ENCODE measurements at places on chromosomes 16 and 17.

GRCh38 chr16:81190667-81191066 is 47.8 kb upstream of the BCO1 start:
- DNase-seq: peak; percentile 10

- no peak for DNase-seq
Measured at GRCh38 chr17:16938031-16938430, 33.9 kb downstream of the TNFRSF13B start.

DNA sequence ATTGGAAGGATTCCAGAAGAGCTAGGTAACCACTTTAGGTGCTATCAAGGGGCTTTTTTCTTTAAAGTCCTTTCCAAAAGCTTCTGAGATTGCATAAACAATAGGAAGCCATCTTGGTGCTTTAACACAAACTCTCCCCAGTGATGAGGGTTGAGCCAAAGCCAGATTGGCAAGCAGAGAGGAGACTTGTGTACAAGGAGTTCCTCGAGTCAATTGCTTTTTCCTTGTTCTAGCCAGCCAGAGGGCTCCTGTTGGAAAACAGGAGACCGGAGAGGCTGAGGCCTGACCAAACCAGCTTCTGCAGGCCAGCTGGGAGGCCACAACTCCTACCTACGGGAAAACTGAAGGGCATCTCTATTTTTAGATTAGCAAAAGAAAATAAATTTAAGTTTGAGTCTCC is 46.5 kb downstream of the MAPT start:
- no peak for DNase-seq

DNA sequence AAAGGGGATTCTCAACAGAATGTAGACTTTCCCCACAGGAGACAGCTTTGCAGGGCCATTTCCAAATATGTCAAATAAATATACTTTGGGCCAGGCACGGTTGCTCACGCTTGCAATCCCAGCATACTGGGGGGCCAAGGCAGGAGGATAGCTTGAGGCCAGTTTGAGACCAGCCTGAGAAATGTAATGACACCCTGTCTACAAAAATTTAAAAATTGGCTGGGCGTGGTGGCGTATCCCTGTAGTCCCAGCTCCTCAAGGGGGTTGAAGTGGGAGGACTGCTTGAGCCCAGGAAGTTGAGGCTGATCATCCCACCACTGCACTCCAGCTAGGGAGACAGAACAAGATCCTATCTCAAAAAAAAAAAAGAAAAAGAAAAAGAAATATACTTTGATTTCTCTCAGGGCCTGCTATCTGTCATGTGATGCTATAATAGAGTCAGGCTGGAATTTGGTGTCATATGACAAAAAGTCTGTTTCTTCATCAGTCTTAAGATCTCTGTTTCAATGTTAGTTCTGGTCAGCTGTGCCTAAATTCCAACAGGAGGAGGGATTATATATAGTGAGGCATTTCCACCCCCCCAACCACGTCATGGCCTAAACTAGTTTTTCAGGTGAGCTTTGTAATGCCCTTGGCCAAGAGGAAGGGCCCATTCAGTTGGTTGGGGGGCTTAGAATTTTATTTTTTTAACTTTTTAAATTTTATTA is 4.3 kb upstream of the ZDHHC7 start:
- no peak for DNase-seq

DNA sequence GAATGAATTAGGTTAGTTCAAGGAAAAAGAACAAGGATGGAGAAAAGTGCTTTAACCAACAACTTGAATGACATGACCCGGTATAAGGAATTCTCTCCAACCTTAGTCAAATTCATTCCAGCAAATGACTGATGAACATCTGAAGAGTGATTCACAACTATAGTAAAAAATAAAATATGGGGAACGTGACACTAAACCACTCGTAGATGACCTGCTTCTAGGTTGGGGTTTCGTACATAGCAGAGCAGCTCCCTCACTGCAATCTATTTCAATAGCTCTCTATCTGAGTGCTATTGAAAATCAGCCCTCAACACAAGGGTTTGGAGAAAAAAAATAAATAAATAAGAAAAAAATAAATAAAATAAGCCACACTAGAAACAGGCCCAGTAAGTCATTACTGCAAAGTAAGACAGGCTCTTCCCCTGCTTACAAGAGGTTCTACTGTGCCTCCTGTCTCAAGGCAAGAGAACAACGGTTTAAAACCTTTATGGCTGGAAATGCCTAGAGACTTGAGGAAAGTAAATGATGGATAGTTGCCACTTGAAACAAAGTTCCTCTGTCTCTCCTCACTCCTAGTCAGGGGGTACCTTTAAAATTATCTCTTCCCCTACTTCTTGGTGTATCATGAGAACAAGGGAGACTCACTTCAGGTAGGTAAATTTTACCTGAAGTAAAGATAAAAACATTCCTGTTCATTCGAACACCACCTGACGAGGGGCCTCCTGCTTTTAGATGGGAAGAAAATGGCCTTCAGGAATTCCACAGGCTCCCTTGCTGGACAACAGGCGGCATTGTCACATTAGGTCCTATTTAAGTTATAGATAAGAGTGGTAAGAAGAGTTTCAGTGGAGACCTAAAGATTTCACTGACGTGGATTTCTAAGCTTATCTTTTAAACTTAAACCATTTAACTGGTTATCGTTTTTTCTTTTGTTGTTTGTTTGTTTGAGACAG is 20.5 kb downstream of the COG7 start:
- no peak for DNase-seq

- no peak for DNase-seq
Measured at GRCh38 chr17:2571523-2572303, 21.7 kb upstream of the PAFAH1B1 start.

DNA sequence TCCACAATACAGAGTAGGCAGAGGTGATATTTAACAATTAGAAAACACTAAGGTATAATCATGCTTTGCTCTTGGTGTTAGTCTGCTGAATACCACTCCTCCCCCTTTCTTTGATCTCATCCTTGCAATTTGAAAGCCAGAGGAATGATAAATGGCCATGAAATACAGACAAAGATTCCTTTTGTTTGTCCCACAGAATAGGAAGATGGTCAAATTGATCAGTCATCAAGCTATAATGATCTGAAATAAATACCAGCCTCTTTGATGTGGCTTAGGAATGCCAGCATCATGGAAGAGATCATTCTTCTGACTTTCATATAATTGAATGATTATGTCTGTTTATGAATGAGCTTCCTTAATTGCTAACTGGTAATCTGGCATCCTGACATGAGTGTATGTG is 1541.7 kb upstream of the CDH8 start:
- DNase-seq: no peak

GRCh38 chr16:87780385-87780989 is 14.7 kb upstream of the KLHDC4 start:
- peak; percentile 64 for DNase-seq

DNA sequence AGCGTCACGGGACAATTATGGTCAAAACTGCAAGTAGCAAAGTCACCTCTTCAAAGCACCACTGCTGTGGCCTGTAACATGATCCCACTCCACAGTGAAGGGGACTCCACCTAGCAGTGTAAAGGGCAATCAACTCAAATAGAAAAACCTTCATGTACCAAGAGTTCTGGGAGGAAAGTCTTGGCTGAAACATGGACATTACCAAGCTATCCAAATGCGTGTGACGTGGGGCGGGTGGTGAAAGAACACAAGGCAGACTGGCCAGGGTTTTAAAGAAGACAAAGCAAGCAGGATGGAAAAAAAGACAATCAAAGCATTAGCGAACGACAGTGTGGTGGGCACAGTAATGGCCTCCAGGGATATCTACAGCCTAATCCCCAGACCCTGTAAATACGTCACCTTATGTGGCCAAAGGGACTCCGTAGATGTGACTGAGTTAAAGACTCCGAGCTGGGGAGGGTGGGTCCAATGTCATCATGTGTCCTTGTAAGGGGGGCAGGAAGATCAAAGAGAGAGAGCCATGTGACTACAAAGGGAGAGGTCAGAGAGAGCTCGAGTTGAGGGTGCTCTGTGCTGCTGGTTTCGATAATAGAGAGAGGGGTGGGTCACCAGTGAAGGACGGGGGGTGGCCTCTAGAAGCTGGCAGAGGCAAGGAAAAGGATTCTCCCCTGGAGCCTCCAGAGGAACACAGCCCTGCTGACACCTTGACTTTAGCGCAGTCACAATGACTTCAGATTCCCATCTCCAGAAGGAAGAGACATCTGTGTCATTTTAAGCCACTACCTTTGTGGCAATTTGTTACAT is 6.0 kb downstream of the HSDL1 start:
- no peak for DNase-seq

GRCh38 chr16:30027588-30028437 is 3.3 kb downstream of the TLCD3B start:
- DNase-seq: no peak

GRCh38 chr17:30415491-30415890 is 36.8 kb downstream of the CPD start:
- DNase-seq: no peak

- peak; percentile 73 for DNase-seq
Measured at GRCh38 chr16:53503991-53504663, 1.1 kb upstream of the AKTIP start.

- no peak for DNase-seq
Measured at GRCh38 chr17:48728232-48729231, at the start of gene HOXB13. Gene HOXB13, minus strand, starts transcription at chr17:48728750. Its CDS starts 157 bp downstream, at chr17:48728593.

GRCh38 chr17:74165797-74166365 is 37.6 kb upstream of the RPL38 start:
- DNase-seq: no peak

DNA sequence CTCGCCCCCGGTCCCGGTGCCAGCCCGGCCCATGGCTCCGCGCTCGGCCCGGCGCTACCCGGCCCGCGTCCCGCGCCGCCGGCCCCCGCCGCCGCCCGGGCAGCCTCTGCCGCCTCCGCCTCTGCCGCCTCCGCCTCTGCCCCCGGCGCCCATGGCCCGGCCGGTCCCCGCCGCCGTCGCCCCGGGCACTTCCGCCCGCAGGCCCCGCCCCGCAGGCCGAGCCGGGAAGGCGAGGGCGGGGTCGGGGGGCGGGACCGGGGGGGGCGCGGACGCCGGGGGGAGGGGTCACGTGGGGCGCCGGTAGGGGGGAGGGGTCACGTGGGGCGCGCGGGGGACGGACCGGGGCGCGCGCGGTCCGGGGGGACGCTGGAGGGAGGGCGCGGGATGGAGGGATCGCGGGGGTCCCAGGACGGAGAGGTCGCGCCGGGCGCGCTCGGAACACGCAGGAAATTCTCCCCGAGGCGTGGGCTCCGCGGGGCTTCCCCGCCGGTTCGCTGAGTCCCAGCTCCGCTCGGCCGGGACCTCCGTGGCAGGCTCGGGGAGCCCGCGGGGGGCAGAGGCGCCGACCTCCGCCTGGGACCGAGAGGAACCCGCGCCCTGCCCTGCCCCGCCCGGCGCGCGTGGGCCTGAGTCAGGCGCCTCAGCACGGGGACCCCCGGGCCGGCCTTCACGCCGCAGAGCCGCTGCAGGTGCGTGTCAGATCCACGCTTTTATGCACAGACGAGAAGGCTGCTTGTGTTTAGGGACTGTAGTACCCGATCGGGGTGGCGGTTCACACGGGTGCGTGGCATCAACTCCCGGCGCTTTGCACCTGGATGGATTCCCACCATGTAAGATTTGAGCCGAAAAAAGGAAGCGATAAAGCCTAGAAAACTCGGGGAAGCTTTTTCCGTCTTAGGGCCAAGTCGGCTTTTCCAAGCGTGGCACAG is at the start of gene PGAP6:
PGAP6 (minus strand) TSS at position 190 of the 929 bp plus-strand sequence; CDS start at position 33, 157 bp downstream.
- DNase-seq: no peak

DNA sequence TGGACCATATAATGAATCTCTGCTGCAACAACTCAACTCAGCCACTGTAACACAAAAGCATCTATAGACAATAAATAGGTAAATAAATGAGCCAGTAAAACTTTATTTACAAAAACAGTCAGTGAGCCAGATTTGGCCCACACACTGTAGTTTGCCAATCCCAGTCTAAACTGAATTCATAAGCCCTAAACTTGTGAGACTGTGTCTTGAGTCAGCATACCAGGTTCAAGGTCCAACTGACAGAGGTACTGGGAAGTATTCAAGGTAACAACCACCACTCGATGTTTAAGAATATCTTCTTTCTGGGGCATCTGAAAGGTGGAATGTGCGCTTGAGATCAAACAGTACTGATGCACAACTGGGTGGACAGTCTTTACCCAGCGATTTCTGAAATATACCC is 94.2 kb downstream of the HELZ start:
- DNase-seq: no peak

GRCh38 chr17:27349540-27350021 is 55.7 kb downstream of the WSB1 start:
- DNase-seq: no peak

GRCh38 chr17:67672592-67673335 is 45.0 kb upstream of the NOL11 start:
- DNase-seq: no peak

- no peak for DNase-seq
Measured at GRCh38 chr16:3503523-3503922, 2.7 kb downstream of the CLUAP1 start.

- no peak for DNase-seq
Measured at GRCh38 chr17:43125967-43126910, 1.1 kb upstream of the BRCA1 start.

Data from RCC 7860 (cell line).